Smooth muscle cell of bladder (primary cell): ENCODE measurements at places on chromosomes 12 and 14. TPM values are rescaled to one million over a fixed set of nuclear protein-coding genes. Genes with fewer than 3 reads are reported as not detected.

Gene TRPV4
- 1.6 and 2.6 TPM in 2 replicates for total RNA-seq

Gene PRKAB1
- 10.7 and 12.2 TPM in 2 replicates for total RNA-seq

Gene ADAMTS20
- under 0.01 TPM in 1 of 2 replicates, not detected in the other for total RNA-seq

Gene POU6F1
- total RNA-seq = 1.1 and 1.8 TPM in 2 replicates

Gene LTBR
- 52.3 and 71.6 TPM in 2 replicates for total RNA-seq

Gene CEBPE
- total RNA-seq = not detected in 2 replicates

Gene SLC8A3
- total RNA-seq = under 0.01 and 0.18 TPM in 2 replicates

Gene USP44
- total RNA-seq = 6.0 and 13.8 TPM in 2 replicates

Gene GRIP1
- under 0.01 and 0.65 TPM in 2 replicates for total RNA-seq

Gene MIP
- not detected in 2 replicates for total RNA-seq

Gene CLEC4D
- not detected in 2 replicates for total RNA-seq

Gene COQ6
- 11.7 and 15.1 TPM in 2 replicates for total RNA-seq

Gene KLRG1
- 0.28 and 0.65 TPM in 2 replicates for total RNA-seq

Gene IL26
- total RNA-seq = not detected in 2 replicates

Gene TAS2R43
- 1.3 TPM in 1 of 2 replicates, not detected in the other for total RNA-seq

Gene PHETA1
- total RNA-seq = 2.8 and 4.6 TPM in 2 replicates

Gene POTEM
- not detected in 2 replicates for total RNA-seq

Gene VCPKMT
- 3.4 and 3.7 TPM in 2 replicates for total RNA-seq

Gene TRMT61A
- 5.1 and 7.3 TPM in 2 replicates for total RNA-seq

Gene TMEM229B
- total RNA-seq = 0.57 and 1.0 TPM in 2 replicates

Gene HSPA2
- 19.9 and 24.7 TPM in 2 replicates for total RNA-seq

Gene MRPS35
- total RNA-seq = 40.7 and 43.5 TPM in 2 replicates

Gene DNAI7
- total RNA-seq = 0.18 and 0.43 TPM in 2 replicates

Gene BBS10
- 13.9 and 14.6 TPM in 2 replicates for total RNA-seq

Gene TAS2R42
- total RNA-seq = not detected in 2 replicates

Gene PTPRO
- total RNA-seq = 0.85 and 1.3 TPM in 2 replicates

Gene KRT71
- total RNA-seq = not detected in 2 replicates

Gene PRR4
- 0.37 and 0.57 TPM in 2 replicates for total RNA-seq

Gene MYF5
- total RNA-seq = not detected in 2 replicates

Gene MAP4K5
- 25.0 and 35.3 TPM in 2 replicates for total RNA-seq

Gene ZFHX2
- total RNA-seq = 0.14 and 0.28 TPM in 2 replicates

Gene SNRPF
- 16.6 and 17.7 TPM in 2 replicates for total RNA-seq

Gene CATSPERB
- total RNA-seq = not detected in 2 replicates

Gene RAB15
- 1.6 and 2.1 TPM in 2 replicates for total RNA-seq

Gene LRRIQ1
- 0.14 and 0.28 TPM in 2 replicates for total RNA-seq

Gene RNF31
- total RNA-seq = 25.0 and 32.0 TPM in 2 replicates

Gene NGB
- total RNA-seq = not detected in 2 replicates

Gene ADGRD1
- total RNA-seq = 10.2 and 19.9 TPM in 2 replicates

Gene NINJ2
- 1.8 and 3.1 TPM in 2 replicates for total RNA-seq

Gene HOTAIR
- total RNA-seq = 0.09 and 0.28 TPM in 2 replicates

Gene METAP2
- 73.4 and 82.7 TPM in 2 replicates for total RNA-seq

Gene FOXG1
- under 0.01 TPM in 2 replicates for total RNA-seq

Gene SERPINA10
- not detected in 2 replicates for total RNA-seq

Gene BHLHE41
- 0.43 and 2.5 TPM in 2 replicates for total RNA-seq

Gene AHSA1
- 95.4 and 136 TPM in 2 replicates for total RNA-seq

Gene B3GNT4
- under 0.01 and 0.09 TPM in 2 replicates for total RNA-seq

Gene COPS7A
- 78.9 and 89.7 TPM in 2 replicates for total RNA-seq

Gene NUDT4
- total RNA-seq = 50.6 and 63.0 TPM in 2 replicates

Gene A2M
- total RNA-seq = 10.8 and 12.1 TPM in 2 replicates

Gene ITGA7
- total RNA-seq = 1.8 and 2.7 TPM in 2 replicates

Gene BDKRB1
- total RNA-seq = 31.6 and 33.1 TPM in 2 replicates

Gene GZMB
- total RNA-seq = not detected in 2 replicates
